ENCODE measurements at places on chromosomes 11 and 22.
A peak's percentile ranks its signal among the peaks of the same experiment; 100 is the strongest.

DNA sequence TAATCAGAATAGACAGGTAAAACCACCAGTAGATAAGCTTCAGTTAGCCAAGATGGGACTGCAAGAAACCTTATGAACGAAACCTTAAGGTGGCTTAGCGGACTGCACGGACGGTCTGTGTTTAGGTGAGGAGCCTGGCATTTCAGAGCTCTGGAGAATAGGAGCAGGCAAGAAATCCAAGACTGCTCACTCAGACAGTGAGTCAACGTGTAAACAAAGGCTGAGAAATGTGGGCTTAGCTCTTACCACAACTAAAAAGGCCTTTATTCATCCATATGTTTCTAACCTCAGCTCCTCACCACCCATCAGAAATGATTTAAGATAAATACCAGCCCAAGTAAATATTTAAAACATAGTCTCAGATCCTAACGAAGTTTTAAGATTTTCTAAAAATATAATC lies 657.7 kb downstream of the OPCML start:
- no peak for DNase-seq

DNA sequence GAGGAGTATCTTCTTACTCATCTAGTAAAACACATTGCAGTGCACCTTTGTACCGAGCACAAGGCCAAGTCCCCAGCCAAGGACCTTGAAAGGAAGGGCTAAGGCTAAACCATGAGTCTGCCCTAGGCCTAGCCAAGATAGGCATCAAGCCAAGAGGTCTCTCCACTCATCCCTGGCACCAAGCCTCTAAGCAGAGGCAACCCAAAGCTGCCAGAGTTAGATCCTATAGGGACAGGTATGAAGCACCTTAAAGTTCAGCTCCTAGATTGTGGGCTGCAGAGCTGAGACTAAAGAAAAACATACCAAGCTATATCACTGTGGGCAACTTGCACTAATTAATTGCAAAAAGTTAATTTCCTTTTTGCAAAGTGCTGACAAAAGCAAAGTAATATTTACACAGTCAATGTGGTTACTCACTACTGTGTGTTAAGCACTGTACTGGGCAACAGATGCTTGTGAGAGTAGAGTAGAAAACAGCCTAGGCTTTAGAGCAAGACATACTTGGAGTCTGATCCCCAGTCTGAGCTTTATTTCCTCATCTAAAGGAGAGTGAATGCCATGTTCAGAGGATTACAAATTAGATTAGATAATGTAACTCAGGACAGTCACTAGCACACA lies 7.2 kb downstream of the COA4 start:
- DNase-seq: peak; percentile 18

DNA sequence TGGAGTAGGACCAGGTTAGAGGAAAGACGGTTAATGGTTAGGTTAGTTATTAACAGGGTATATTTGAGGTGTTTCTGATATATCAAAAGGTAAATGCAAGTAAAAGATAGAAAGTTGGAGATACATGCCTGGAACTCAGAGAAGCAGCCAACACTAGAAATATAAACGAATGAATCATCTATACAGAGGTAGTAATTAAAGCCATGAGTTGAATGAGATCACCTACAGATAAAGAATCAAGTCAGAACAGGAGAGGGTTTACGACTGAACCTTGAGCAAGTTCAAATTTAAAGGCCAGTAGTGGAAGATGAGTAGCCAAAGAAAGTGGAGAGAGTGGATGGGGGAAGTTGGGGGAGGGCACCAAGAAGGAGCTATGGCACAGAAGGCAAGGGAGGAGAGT lies 73.9 kb downstream of the SPON1 start:
- no peak for DNase-seq

GRCh38 chr11:61885166-61885778 lies 6.1 kb downstream of the FADS3 start:
- no peak for DNase-seq

- no peak for DNase-seq
Observed at GRCh38 chr11:116721988-116722387, 50.8 kb downstream of the BUD13 start.

DNA sequence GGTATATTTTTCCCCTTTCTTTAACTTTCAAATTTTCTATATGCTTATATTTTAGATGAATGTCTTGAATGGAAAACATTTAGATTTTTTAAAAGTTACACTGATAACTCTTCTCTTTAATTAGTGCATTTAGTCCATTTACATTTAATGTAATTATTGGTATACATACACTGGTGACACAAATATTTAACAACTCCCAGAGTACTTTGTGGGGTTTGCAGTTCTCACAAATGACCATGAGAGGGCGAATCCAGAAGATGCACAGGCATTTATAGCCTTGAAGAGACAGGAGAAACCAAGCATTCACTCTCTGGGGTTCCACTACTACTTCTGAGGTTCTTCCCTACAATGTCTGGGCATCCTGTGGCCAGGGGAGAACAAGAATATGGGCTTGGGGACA lies 125.1 kb downstream of the TIMP3 start:
- DNase-seq: no peak

DNA sequence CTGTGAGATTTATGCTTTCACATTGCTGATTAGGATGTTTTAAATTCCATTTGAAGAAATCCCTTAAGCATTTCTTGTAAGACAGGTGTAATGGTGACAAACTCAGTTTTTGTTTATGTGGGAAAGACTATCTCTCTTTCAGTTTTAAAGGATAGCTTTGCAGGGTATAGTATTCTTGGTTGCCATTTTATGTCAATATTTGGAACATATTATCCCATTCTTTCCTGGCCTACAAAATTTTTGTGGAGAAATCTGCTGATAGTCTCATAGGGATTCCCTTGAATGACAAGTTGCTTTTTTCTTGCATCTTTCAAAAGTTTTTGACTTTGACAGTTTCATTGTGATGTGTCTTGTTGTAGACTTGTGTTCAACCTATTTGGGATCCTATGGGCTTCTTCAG lies 28.8 kb downstream of the NAGA start:
- no peak for DNase-seq

GRCh38 chr11:65700399-65700798 lies 11.7 kb upstream of the KAT5 start:
- no peak for DNase-seq

DNA sequence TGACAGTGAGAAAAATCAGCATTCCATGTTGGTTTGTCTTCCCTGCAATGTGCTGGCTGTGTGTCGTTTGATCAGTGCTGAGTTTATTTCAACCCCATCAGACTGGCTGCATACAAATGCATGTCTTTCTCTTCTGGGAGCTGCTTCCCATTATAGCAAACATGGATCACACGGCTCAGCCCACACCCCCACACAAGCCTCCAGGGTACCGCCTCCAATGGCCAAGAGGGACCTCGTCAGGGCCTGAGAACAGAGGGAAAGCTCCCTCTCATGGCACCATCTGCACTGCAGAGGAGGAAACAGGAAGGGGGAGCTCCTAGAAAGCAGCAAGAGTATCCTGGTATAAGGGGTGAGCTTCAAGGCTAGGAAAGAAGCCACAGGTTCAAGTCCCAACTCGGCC lies 214.2 kb downstream of the LARGE1 start:
- DNase-seq: no peak

- no peak for DNase-seq
Observed at GRCh38 chr11:20197881-20198280, 37.6 kb upstream of the DBX1 start.

DNA sequence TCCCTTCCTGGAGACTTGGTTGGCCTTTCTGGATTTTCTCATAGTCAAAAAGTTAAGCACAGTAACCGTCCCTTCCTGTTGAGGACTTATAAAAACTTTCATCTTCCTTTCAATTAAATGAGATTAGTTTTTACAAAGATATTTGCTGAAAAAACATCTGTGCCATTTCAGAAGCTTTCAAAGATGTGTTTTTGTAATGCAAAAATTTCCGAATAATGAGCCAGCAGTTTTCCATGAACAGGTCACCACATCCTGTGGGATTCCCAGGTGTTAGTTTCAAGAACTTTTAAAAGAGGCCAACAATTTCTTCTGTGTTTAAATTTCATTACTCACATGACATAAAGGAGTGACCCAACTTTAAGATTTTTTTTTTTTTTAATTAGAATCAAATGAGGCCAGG lies 18.0 kb downstream of the NUP50 start:
- no peak for DNase-seq

DNA sequence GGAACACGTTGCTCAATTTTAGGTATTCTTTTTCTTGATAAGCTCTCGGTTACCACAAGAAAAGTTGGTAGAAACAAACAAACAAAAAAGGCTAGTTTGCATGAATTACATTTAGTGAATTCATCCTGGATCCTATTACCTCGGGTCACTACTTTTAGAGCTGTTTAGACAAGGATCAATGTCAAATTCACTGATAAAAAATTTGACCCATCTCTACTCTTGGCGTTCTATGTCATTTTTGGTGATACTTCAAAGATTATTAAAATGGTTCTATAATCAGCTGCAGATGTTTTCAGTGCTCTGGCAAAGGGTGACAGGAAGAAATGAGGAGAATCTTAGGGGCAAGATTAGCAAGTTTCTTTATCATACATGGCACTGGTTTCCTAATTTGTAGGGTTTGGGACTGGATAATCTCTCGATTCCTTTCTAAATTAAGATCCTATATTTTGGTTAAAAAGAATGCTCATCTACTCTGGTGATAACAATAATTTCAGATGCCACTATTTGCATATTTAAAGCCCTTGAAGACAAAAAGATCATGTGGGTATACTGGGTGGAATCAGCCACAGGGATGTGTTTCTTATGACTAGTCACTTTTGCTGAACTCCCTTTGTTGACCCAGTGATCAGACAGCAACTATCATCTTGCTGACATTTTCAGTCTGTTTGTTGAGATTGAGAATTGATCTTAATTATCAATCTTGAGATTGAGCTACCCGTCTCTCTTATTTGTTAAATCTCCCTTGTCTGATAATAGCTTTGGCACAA lies 442.9 kb downstream of the AASDHPPT start:
- DNase-seq: no peak

GRCh38 chr11:83566950-83567349 lies 280.8 kb upstream of the CCDC90B start:
- no peak for DNase-seq

DNA sequence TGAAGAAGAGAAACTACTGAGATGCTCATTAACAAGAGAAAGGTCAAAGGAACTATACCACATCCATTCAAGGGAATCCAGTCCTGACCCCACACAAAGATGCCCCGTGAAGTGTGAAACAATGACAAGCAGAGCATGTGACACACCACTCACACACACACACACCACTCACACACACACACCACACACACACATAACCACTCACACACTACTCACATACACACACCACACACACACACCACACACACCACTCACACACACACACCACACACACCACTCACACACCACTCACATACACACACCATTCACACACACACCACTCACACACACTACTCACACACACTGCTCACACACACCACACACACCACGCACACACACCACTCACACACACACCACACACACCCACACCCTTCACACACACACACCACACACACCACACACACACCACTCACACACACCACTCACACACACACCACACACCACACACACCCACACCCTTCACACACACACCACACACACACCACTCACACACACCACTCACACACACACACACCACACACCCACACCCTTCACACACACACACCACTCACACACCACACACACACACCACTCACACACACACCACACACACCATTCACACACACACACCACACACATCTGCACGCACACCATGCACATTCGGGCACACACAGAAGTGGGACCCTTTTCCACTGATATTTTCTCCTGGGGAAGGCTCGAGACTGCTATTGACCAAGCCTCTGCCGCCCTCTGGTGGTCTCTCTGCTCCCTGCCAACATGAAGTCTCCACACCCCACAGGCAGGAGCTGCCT lies 32.0 kb upstream of the COMT start:
- peak; percentile 11 for DNase-seq

DNA sequence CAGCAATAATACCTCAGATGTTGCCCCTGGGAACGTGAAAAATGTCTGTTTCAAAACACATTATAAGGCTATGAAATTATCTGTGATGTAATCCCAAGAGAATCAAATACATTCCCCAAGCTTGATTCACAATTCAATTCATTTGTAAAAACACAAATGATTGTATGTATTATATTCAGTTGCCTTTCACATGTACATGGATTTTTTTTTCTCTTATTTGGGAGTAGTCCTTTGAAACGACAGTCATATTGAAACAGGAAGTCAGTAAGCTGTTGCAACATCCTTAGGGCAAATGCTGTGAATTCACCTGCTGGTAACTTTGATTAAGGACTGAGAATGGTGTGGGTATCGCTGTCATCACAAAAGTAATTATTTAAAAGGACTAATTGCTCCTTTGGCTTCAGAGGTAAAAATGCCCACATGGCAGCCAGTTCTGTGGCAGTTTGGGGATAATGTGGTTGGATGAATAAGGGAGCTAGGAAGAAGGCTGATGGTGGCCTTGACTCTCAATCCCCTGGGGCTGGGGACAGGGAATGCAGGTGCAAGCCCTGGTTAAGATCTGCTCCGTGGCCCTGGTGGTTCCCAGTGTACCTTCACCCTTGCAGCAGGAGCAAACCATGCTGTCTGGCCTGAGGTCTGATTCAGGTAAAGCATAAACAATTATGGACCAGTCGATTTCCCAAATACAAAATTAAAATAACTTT lies 13.2 kb downstream of the EHF start:
- peak; percentile 8 for DNase-seq

GRCh38 chr11:61414547-61414946 lies 15.2 kb downstream of the CPSF7 start:
- DNase-seq: no peak

- no peak for DNase-seq
Observed at GRCh38 chr11:73047773-73048371, 94.2 kb downstream of the FCHSD2 start.

DNA sequence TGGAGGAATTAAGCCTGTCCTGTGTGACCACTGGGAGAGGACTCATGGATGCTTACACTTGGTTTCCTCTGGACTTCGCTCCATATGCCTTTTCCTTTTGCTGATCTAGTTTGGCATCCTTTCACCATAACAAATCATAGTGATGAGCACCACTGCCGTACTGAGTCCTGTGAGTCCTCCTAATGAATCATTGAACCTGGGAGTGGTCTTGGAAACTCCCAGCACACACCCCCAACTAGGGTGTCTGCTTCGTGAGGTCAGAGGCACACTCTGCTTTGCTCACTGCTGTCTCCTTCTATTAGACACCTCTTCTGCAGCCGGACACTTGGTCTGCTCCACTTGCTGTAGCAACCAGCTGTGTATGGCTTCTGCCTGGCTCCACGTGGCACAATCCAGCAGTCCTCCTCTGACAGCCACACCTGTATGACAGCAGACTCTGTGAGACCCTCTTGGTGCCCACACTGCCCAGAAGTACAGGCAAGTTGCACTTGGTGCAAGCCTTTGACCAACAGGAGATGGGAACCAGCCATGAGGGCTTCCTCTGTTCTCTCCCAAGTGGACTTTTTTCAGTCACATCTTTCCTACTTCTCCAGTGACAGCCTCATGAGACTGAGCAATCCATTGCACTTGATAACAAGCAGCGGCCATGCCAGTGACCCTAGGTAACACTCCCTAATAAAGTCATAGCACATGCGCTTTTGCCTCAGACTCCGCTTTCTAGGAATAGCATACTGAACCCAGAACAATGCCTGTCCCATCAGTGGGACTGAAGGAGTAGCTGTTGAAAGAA lies 65.0 kb upstream of the HMGXB4 start:
- DNase-seq: no peak

Data from NCI-H226 (cell line).